ENCODE measurements at places on chromosomes 7 and 10. TPM values are rescaled to one million over a fixed set of nuclear protein-coding genes. Genes with fewer than 3 reads are reported as not detected.
A peak's percentile ranks its signal among the peaks of the same experiment; 100 is the strongest.

GRCh38 chr10:43965033-43965917, 316.6 kb upstream of the ZNF32 start:
- DNase-seq = no peak

GRCh38 chr10:75076348-75076747, 35.1 kb upstream of the SAMD8 start:
- DNase-seq = no peak

- no peak for DNase-seq
Measured at GRCh38 chr10:111595173-111595572, 518.3 kb downstream of the ADRA2A start.

The CYTH3 gene
- total RNA-seq = 30.7 TPM

DNA sequence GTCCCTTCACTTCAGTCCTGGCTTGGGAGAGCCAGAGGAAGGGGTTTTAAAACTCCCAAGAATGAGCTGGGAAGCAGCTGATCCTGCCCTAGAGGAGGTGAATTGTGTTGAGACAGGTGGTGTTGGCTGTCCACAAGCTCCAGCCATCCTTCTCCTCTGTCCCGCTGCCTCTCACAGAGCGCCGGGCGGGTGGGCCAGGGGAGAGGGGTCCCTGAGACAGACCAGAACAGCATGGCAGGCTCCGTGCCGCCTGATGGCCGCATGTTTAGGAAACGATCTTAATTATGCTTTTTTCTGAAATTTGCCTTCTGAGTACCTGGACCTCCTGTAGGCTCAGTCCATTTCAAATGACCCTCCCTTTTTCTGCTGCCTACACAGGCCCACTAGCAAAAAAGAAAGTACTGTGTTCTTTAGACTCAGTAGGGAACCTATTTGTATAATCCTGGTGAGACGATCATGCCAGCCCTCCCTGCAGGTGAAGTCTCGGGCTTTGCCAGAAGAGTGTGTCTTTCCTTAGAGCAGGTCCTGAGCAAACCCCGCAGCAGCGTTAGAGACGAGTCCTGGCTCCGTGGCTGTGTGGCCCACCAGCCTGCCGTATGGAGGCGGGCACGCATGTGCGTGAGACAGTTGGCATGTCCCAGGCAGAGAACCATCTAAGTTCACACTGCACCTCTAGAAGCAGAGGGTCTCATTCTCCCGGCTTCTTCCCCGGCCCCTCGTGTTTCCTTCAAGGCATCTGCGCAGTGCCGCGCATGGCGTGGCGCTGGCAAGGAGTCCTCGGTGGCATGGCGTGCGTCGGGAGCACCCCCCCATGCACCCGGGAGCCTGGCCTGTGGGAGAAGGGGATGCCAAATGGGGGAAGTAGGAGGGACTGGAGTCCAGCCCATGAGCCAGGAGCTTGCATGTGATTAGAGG, 26.3 kb upstream of the PWWP2B start:
- no peak for DNase-seq

- no peak for DNase-seq
Measured at GRCh38 chr7:44348851-44349781, 23.7 kb upstream of the CAMK2B start.

DNA sequence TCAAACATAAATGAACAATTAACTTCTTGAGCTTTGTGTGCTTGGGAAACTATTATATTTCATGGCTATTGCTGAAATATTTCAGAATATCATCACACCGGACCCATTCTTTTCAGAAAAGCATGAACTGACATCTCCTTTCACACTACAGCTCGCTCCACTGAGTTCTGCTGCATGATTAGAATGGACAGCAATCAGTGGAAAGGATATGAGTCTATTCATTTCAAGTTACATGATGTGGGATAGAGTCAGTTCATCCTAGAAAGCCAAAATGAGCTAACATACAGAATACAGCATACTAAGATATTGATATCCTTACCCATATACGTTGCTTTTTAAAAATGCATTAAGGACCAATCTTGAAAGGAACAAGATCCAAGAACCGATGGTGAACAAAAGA, 1.1 kb upstream of the FAM53B start:
- no peak for DNase-seq

The CYP2C19 gene
- not detected for total RNA-seq

GRCh38 chr10:117610321-117610720, 67.8 kb downstream of the EMX2 start:
- no peak for DNase-seq

The FEZF1 gene
- total RNA-seq = not detected

DNA sequence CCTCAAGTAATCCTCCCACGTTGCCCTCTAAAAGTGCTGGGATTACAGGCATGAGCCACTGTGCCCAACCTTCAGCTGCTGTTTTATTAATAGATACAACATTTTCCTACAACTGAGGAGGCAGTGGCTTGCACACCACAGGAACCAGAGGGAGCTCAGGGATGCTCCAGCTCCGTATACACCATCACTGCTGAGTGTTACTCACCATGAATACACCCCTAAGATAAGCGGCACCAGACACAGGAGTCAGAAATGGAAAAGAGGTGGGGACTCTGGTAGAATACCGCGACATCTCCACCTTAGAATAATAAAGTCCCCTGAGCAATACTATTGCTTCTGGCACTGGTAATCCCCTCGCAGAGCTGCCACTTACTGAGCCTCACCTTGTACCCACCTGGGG, 68.7 kb upstream of the PDLIM1 start:
- DNase-seq = no peak

The PNLIPRP3 gene
- not detected for total RNA-seq

The ICA1 gene
- total RNA-seq = 43.2 TPM

- DNase-seq = no peak
Measured at GRCh38 chr10:7788639-7789286, 786 bp downstream of the ATP5F1C start.

DNA sequence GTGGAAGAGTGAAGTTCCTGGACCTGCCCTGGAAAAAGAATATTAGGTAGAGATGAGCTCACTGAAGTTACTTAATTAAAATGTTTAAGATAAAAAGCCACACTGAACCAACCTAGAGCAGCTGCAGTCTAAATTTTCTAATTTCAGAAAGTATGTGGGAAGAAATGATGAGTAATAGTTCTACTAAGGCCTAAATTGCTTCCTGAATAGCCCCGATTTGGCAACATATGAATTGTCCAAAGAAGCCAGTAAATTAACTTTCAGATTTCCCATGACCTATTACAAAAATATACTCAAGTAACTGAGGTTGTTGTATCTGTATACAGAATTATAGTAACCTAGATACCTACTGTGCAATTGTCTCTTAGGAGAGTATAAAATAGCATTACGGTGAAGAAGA, 312.6 kb downstream of the IPMK start:
- no peak for DNase-seq

The ZNF786 gene
- total RNA-seq = 7.8 TPM

GRCh38 chr7:31875424-31875823, 188.4 kb downstream of the PPP1R17 start:
- peak; percentile 2 for DNase-seq

GRCh38 chr10:32298075-32298812, 48.7 kb downstream of the EPC1 start:
- DNase-seq = peak; percentile 68

GRCh38 chr10:11210211-11210922, 192.7 kb downstream of the CELF2 start:
- DNase-seq = peak; percentile 72

- no peak for DNase-seq
Measured at GRCh38 chr10:92479547-92479946, 94.3 kb downstream of the IDE start.

DNA sequence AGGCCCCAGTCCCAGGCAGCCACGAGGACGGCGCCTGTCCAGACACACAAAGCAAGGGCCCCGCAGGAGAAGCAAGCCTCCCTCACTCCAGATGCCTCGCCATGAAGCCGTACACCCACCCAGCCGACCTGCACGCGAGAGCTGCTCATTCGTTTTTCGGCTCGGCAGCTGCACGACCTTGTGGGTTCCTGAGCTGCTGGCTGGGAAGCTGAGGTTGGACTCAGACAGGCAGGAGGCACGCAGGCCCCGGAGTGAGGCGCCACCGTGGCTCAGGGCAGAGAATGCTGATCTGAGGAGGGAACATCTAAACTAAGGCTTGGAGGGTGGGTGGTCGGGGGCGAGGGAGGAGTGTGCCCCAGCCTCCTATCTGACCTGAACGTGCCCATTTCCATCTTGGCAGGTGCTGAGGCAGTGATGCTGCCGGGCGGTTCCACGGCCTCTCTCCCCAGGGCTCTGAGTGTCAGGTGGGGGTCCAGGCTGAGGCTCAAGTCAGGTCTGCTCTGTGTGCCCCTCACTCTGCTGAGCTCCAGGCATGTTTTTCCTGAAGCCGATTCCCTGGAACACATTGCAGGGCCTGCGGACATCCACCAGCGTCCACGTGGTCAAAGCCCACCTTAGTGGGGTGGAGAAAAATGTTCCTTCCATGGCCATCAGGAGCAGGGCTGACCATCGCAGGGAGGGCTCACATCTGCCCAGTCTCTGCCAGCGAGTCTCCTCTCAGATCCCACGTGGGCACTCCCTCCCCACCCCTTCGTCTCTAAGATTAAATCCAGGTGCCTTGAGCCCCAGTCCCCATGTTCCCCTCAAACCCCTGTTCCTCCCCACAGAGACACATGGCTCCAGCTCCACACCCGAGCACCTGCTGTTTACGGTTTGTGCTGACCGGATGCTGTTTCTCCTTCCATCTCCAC, 28.1 kb upstream of the FAM20C start:
- DNase-seq = no peak

The CLRN3 gene
- total RNA-seq = not detected

DNA sequence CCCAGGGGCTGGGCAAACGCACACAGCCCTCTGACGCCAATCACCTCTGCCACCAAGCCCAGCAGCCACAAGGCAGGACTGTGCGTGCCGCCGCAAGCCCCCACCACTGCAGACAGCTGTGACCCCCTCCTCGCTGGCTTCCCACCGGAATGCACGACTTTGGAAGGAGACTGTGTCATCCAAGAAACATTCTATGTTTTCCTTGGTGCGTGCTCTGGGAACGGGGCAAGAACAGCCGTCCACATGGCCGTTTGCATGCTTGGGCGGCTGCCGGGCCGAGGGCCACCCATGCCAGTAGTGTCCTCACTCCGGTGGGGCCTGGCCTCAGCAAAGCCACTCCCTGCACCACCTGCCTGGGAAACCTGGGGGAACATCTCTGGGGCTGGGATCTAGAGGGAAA, 17.6 kb upstream of the ELN start:
- DNase-seq = no peak

The ZNF800 gene
- total RNA-seq = 14.4 TPM

The NOS3 gene
- 16.5 TPM for total RNA-seq

DNA sequence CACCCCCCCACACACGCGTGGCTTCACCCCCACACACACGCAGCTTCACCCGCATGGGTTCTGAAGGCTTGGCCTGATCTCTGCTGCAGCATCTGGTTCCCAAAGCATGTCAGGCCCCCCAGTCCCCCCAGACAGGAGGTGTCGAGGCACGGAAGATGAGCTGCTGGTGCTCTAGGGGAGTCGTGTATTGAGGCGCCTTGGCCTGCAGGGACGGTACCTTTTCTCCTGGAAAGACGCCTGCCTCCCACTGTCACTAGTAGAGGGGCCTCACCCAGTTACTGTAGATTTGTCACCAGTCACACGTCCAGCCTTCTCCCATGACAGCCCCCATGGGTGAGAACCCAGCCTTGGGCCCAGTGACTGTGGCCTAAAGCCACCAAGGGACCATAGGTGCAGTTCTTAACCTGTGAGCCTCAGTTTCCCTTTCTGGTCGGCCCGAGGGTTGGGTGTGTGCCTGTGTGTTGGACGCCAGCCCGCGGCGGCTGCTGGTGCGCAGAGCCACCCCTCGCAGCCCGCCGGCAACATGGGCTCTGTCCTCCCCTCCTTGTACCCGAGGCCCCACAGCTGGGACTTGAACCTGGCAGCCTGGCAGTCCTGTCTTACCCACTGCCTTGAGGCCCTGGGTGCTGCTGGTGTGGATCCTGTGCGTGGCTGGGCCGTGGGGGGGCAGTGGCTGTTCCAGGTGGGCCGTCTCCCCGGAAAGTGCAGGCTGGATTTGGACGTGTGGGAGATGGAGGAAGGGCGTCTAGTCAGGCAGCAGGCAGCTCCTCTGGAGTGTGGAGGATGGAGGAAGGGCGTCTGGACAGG, 81.7 kb downstream of the NKX6-2 start:
- no peak for DNase-seq

DNA sequence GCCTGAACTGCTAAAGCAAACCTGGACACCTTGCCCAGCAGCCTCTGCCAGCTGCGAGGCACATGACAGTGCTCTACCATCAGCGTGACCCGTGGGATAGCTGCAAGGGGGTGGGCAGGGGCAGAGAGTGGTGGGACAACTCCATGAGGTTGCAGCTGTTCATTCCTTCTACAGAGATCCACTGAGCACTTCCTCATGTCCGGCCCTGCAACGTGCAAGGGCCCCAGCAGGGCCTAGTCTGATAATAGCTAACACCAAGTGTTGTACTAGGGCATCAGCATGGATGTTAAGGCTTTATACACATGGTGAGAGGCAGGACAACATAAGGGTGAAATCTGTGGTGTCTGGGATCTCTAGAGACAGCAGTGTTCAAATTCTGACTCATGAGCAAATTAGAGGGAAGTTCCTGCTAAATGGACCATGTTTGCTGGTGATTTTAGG, 14.3 kb downstream of the NOD1 start:
- DNase-seq = no peak

DNA sequence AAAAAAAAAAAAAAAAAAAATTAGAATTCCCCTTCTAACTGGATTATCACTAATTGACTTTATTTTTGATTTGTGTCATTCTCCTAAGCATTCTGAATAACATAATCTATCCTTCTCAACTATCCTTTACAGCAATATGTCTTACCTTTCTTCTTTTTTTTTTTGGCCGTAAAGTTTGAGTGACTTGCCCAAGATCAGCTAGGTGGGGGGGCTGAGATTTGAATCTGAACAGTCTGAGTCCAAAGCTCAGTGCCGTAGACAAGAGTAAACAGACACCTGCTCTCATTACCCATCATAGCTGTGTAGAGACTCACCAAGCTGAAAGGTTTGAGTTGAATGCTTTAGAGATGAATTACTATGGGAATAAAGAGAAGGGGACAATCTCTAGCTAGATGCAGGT, 192.1 kb downstream of the SORCS1 start:
- DNase-seq = no peak

DNA sequence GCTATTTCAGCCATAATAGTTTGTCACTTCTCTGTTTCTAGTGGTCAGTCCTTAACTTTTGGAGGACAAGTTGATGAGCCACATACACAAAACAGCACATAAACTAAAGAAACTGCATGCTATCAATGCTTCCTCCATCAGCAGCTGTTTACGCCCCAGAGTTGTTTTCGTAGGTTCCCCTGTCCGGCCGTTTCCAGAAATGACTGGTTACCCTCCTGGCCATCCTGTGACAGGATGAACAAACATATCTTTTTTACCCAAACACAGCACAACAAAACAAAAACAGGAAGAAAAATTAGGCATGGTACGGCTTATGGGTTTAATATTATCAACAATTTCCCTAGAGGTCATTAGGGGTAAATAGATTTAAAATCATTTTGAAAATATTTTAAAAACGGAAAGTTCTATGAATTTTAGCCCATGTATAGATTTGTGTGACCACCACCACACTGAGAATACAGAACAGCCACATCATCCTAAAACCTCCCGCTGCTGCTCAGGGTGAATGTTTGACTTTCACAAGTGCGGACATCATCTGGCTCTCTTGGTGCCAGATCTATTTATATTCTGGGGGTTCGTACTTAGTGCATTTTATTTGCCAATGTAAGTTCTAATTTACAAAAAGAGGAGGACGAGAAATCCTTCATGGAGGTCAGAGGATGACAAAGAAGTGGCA, 74.8 kb downstream of the HIPK2 start:
- no peak for DNase-seq
